ENCODE measurements at places on chromosomes 4 and X.

GRCh38 chr4:150006197-150006596 is 72.0 kb upstream of the DCLK2 start:
- no peak for DNase-seq

GRCh38 chrX:138777230-138777629 is 65.7 kb upstream of the FGF13 start:
- DNase-seq = no peak

DNA sequence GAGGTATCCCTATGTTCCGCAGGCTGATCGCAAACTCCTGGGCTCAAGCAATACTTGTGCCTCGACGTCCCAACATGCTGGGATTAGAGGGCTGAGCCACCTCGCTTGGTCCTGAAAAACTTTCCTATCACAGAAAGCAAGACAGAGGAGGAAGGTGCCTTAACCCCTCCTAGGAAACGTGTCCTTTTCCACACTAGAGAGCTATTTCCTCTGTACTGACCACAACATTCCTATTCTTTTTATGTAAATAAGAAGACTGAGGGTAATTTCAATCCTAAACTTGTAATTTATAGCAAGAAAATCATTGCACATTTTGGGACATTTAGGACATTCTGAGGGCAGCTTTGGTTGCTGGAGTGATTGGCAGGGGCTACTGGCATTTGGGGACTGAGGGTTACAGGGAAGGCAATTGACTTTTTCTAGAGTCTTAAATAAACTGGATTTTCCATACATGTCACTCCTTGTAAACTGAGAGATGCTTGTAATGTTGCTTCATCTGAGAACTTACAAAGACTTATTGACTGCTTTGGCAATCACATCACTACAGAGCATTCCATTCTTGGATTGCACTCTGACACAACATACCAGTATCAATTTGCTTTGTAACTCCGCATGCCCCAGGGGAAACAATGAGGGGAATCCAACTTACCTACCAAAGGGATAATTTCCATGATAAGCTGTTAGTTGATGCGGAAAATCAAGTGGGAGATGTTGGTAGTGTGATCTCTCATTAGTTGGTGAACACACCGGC is 15.6 kb downstream of the XAGE3 start:
- no peak for DNase-seq

GRCh38 chrX:138886769-138887168 is 175.3 kb upstream of the FGF13 start:
- DNase-seq = no peak

GRCh38 chr4:113760795-113761619 is 531 bp downstream of the CAMK2D start:
- peak; percentile 44 for DNase-seq

DNA sequence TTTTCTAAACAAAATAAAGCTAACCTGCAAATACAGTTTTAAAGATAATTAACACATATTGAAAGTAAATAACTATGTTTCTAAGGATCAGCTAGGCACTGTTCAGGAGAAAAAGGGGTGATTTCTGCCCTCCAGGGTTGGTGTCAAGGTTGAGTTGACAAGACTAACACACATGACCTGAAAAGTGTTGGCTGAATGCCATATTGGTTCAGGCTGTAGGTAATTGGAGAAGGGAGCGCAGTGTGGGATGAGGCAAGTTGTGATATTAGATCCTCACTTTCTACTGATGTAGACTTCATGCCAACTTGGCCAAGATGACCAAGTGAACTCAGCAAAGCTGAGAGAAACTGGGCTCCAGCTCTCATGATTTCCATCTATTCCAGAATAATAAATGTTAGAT is 42.2 kb downstream of the PPM1K start:
- no peak for DNase-seq

DNA sequence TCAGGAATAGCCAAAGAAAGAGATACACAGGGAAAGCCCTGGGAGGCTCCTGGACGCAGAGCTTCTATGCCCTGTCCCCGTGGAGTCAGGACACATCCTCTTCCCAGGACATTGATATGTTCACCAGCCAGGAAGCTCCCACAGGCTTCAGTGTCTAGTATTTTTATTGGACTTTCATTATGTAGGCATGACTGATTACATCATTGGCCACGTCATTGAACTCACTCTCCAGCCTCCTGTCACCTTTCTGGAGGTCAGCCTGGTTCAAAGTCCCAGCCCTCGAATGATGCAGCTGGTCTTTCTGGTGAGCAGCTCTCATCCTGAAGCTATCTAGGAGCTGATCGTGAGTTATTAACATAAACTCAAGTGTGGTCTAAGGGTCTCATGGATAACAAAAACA is 104.1 kb downstream of the CPEB2 start:
- no peak for DNase-seq

- no peak for DNase-seq
Observed at GRCh38 chr4:158322109-158322508, 111.8 kb downstream of the TMEM144 start.

GRCh38 chr4:156195914-156196313 is 242.2 kb upstream of the CTSO start:
- DNase-seq = no peak

DNA sequence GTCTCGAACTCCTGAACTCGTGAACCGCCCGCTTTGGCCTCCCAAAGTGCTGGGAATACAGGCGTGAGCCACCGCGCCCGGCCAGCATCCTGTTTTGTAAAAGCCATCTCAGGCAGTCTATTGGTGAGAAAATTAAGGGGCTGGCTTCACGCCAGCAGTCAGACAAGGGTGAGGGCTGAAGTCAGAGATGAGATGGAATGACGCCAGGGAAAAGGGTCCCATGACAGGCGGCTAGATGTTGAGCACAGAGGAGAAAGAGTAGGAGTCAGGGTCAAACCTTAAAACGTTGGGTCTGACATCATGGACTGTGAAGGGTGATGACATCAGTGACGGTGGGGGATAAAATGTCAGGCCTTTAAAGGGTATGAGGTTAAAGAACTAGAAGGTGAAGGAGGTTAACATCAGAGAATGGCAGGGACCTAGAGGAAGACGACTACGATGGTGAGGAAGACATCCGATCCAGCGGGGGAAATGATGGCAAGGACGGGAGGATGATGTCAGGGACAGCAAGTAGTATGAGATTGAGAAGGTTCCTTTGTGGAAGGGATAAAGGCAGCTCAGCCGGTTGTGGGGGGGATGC is 504 bp upstream of the RBM3 start:
- DNase-seq = no peak

DNA sequence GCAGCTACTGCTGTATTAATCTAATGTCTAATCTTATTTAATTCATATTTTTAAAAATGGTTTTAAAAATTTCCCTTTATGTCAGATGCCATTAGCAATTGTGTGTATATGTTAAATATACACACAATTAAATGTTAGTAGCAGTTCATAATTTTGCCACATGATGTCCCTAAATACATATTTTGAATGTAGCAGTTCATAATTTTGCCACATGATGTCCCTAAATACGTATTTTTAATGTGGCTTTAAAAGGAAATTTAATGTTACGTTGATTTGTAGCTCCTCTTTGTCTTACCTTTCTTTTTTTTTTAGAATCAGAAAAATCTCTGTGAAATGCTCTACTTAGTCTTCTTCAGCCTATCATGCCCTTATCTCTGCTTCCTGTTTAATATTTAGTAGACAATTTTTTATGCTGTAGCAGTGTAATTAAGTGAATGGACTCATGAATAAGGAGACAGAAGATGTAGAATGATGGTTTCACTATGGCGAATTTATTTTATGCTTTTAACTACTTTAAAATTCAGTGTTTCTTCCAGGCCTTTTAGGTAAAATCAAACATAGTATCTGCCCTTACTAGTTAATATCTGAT is 26.1 kb downstream of the RBM46 start:
- DNase-seq = no peak

DNA sequence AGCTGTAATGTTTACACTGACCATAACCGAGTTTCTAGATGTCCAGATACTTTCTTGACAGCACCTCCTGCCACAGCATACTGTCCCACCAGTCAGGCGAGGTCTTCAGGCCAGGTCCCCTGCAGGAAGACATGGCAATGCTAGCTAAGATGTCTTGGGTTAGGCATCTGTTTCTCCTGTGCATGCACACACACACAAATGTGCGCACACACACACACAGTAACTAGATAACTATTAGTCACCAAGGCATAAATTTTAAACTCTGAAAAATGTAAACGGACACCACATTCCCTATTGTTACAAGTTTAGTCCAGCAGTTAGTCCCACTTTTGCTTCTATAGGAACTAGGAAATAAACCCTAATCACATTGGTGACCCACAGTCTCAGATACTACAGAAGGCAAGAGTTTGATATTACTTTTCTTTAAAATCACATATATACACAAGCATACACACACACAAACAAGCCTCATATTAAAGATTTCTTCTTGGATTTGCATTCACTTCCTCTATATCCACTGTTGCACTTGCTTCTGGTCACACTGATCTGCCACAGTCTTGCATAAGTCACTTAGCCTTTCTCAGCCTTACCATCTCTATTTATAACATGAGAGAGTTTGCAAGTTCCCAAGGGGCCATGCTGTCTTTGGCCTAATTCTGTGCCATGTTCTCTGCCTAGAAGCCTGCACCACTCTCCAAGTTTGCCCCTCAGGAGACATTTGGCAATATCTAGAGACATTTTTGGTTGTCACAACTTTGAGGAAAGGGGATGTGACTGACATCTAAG is 32.2 kb downstream of the IL21 start:
- no peak for DNase-seq

DNA sequence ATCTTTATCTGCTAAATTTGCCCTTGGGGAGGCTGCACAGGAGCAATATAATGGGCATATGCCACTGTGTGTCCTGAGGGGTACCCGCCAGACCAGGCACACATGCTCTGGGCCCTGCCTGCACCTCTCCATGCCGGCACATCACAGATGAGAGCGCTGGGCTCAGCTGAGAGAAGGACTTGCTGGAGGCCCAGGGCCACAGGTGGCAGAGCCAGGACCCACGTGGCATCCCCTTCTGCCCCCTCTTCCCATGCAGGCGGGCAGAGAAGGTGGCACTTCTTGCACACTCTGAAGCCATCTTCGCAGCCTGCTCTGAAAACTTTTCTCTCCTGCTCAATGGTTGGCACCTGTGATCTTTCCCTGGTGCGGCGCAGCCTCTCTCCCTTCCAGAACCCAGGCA is 20.1 kb downstream of the CPZ start:
- no peak for DNase-seq

GRCh38 chr4:177517862-177518261 is 75.6 kb upstream of the AGA start:
- no peak for DNase-seq

- no peak for DNase-seq
Observed at GRCh38 chr4:1417522-1418390, 11.5 kb upstream of the NKX1-1 start.

GRCh38 chrX:14801136-14801535 is 71.7 kb downstream of the FANCB start:
- no peak for DNase-seq

GRCh38 chr4:119752936-119753335 is 124.3 kb upstream of the PDE5A start:
- no peak for DNase-seq

DNA sequence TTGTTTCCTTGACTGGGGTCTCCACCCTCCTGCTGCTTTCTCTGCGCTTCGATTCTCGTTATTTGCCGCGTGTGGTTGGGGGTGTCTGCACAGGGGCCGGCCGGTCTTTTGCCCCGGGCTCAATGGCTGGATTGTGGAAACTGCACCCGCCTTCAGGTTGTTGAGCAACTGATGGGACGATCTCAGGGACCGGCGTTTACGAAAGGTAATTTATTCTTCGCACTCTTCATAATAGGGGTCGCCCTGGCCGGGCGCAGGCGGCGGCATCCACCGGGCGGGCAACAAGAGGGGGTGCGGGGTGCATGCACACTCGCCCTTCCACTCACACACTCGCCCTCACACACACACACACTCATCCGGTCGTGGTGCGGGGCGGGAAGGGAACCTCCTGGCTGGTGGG is 1.4 kb downstream of the ADGRL3 start:
- DNase-seq = no peak

- no peak for DNase-seq
Observed at GRCh38 chr4:162699629-162700028, 467.1 kb downstream of the NAF1 start.

GRCh38 chr4:29058531-29058930 is 1661.6 kb upstream of the PCDH7 start:
- no peak for DNase-seq

GRCh38 chrX:31271615-31272471 is 200.0 kb upstream of the FTHL17 start:
- DNase-seq = no peak

DNA sequence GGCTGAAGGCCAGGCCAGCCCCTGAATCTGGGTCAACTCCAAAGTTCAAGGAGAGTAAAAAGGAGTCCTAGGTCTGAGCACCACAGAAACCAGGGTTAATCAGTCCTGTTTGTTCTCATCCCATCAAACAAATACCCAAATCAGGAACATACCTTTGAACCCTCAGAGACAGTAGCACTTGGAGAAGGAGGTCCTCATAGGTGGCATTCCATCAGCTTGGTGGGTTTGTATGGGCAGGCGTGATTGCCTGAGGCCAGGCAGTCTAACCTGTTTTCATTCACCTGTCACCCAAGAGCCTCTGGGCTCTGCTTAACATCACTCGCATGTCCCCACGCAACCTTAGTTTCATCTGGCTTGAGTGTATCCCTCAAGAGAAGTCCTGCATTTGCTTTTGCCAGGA is 17.5 kb upstream of the MBTPS2 start:
- DNase-seq = no peak

- no peak for DNase-seq
Observed at GRCh38 chr4:89889289-89889688, 5.4 kb upstream of the MMRN1 start.

DNA sequence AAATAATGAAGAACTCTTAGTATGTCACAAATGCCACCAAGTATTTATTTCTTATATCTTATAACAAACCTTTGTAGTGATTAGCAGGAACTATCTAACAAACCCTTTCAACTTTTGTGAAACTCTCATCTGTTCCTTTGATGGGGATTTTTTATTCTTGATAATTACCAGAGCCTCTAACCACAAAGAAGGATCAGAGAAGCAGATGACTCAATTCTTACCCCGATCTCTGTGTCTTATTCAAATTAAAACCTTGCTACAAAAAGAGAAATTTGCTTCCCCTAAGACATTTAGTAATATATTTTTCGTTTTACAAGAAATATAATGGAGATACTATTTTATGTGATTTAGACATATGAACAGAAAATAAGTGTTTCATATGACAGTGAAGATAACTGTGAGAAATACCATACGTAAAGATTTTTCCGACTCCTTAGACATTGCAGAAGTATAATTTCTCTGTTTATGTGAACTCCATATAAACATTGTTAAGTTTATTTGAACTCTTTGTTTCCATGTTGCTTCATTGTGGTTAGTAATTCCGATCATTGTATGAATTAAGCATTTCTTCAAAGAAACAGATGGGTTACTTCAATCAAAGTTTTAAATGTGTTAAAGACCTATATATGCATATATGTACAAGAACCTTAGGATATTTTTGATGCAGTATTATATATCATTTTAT is 205.4 kb downstream of the CFAP299 start:
- no peak for DNase-seq

Measured in esophagus squamous epithelium (tissue), 5 donors.